ENCODE measurements at places on chromosomes 16 and 17.
A peak's percentile ranks its signal among the peaks of the same experiment; 100 is the strongest.

GRCh38 chr17:68646626-68647526 lies 45.7 kb upstream of the FAM20A start:
- no peak for DNase-seq

GRCh38 chr16:24516900-24517669 lies 22.3 kb upstream of the RBBP6 start:
- DNase-seq, result no peak

DNA sequence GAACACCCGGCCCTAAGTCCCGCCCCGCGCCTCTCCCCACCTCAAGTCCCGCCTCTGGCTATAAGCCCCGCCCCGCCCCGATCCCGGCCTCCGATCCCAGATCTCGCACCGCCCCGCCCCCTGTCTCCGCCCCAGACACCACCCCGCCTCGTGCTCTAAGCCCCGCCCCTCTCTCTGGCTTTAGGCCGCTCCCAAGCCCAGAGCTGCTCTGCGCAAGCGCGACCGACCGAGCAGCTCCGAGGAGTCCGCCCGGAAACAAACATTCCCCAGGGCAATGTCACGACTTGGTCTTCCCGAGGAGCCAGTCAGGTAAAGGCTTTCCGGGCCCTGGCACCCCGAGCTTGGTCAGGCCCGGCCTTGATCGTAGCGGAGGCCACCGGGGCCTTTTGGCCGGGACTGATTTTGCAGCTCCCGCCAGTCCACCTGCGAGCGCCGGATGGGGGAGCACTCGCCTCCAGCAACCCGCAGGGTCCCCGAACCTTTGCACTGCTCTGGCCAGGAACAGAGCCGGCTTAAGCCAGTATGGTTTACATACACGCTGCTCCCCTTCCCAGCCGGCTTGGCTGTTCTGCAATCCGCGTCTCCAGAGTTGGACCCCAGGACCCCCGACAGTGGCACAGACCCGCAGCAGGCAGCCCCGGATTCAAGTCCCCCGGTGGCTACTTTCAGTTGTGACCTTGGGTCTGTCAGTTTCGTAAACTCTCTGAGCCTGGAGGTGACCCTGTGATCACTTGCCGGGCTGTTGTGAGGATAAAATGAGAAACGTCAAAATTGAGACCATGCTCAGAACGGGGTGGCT lies at the start of gene NUDT7:
NUDT7 (plus strand) TSS at position 206 of the 799 bp plus-strand sequence; CDS start at position 275, 69 bp downstream.
- DNase-seq, result peak; percentile 89

GRCh38 chr16:86391984-86392383 lies 118.3 kb upstream of the FOXF1 start:
- no peak for DNase-seq

GRCh38 chr16:85136702-85137322 lies 24.5 kb upstream of the CIBAR2 start:
- DNase-seq, result no peak

GRCh38 chr17:50689956-50690886 lies 17.5 kb downstream of the ANKRD40 start:
- no peak for DNase-seq

- DNase-seq, result no peak
Observed at GRCh38 chr17:74750327-74751069, 2.1 kb downstream of the NHERF1 start.

- no peak for DNase-seq
Observed at GRCh38 chr16:30398661-30399434, 3.6 kb downstream of the ZNF48 start.

GRCh38 chr17:29138971-29139691 lies 41.1 kb downstream of the MYO18A start:
- DNase-seq, result no peak

DNA sequence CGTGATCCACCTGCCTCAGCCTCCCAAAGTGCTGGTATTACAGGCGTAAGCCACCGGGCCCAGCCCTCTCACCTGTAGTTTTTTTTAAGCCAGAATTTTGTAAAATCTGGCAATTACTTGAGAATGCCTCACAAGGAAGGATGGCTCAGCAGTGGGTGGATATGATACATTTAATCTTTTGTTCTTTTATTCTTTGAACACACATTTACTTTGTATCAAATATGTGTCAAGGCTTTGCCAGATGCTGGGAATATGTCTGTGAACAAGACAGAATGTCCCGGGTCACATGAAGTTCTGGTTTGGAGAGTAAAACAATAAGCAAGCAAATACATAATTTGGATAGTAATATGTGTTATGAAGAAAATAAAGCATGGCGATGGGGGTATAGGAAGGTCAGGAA lies 4.9 kb upstream of the COPS3 start:
- DNase-seq, result no peak

DNA sequence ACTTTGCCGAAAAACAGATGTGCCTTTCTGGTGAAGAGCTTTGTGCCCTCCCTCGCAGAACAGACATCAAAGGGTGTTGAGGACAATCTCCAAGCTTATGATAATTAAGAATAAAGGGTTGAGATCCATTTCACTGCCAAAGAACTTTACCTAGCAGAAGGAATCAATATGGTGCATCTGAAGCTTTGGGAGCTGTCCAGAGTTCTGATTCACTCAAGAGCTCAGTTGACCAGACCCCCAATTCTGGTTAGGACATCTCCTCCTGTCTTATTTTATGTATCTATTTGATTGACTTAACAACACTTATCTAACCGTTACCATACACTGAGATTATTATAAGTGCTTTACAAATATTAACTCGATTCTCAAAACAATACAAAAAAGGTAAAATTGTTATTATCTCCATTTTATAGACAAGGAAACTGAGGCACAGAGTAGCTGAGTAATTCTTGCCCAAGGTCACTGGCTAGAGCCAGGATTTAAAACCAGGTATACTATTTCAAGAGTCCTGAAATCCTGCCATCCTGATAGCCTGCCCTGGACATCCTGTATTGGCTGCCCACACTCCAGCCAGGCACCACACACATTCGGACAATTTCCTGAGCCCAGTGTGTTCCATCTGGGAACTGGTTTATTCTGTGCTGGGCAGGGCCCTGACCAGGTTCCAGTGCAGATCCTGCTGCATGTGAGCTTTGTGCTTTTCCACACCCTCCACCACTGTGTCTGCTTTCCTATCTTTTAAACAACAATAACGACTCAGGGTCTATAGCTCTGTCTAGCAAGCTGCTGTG lies 29.8 kb downstream of the PITPNM3 start:
- no peak for DNase-seq

DNA sequence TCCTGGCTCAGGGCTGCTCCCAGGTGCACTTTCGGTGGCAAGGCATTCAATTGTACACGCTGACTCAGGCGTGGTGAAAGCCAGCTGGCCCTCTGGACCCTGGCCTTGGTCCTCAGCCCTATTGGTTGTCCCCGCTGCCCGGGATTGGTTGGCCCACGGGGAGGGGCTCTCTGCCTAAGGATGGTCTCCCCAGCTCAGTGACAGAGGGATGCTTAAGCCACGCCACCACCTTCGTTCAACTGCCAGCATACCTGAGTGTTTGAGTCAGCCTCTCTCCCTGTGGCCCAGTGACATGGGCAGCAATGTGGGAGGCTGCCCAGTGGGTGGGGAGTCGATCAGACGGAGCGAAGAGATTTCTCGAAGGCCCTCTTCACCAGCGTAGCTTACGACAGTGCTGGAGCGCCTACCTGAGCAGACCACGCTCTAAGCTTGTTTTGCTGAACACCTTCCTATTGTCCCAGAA lies 30.3 kb downstream of the IRF8 start:
- no peak for DNase-seq

- no peak for DNase-seq
Observed at GRCh38 chr17:33469421-33469820, 176.3 kb upstream of the ASIC2 start.

GRCh38 chr17:75266316-75267152 lies 4.5 kb downstream of the MIF4GD start:
- no peak for DNase-seq

DNA sequence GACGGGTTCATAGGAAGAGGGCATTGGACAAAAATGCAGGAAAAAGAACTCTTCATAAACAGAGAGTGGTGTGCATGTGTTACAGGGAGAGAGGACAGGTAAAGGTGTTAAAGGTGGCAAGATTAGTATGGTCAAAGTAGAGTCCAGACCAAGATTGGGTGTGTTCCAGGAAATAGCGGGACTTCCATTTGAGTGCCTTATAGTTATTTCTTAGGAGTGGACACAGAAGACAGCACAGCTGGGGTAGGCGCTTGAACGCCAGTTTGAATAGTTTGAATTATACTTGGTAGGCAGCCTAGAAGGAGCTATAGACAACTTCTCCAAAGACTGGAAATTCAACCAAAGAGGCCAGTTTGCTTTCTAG lies 63.4 kb downstream of the MAP2K6 start:
- no peak for DNase-seq

DNA sequence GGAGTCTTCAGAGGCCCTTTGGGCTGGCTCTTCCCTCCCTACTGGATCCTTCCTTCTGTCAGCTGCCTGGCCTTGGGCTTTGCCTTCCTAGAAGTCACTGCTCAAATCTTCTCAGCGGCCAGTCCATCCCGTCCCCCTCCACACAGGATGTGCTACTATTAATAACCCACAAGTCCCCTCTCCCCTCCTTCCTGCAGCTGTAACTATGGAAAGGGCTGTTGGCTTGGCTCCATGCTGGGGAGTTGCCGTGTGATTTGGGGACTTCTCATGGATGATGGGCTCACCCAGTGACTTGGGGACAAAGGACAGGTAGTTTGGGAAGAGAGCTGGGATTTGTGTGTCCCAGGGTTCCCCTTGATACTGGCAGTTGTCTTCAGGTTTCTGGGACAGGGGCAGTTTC lies 19.4 kb downstream of the TMEM94 start:
- no peak for DNase-seq

- no peak for DNase-seq
Observed at GRCh38 chr17:81492202-81492601, 20.4 kb downstream of the ACTG1 start.

- no peak for DNase-seq
Observed at GRCh38 chr17:79114458-79115301, 40.1 kb downstream of the ENGASE start.

GRCh38 chr17:36184023-36184765 lies 7.8 kb upstream of the TBC1D3B start:
- no peak for DNase-seq

DNA sequence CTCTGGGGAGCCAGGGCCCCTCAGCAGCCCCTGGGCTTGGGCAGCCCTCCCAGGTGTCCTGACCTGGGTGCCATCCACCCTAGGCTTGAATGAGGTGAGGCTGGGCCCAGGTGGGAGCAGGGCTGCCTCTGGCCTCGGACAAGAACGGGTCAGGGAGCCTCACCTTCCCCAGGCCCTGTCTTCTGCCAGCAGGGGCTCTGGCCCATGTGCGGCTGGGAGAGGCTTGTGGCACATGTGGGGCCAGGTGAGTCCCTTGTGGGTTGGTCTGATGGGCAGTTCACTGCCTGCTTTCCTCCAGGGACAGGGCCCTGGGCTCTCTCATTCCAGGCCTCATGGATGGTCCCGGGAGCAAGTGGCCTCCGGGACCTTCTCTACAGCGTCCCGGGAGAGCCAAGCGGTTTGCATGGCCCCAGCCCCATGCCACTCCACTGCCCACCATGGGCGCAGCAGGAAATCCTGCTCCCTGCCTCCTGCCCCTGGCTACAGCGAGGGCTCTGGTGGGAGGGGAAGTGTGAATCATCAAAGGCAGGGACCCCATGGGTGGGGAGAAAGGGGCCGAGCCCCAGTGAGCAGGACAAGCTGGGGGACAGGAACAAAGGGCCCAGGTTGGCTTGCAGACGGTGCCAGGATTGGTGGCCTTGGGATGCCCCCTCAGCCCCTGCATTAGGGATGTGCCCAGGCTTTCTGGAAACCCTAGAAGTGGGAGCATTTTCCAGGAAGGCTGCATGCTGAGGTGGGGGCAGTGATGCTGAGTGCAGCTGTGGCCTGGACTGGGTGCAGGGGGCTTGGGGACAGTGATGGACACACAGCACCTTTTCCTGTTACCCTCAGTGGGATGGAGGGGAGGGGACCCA lies 12.2 kb downstream of the VASN start:
- no peak for DNase-seq

- no peak for DNase-seq
Observed at GRCh38 chr17:33874617-33875060, 380.4 kb upstream of the CCL2 start.

- DNase-seq, result no peak
Observed at GRCh38 chr16:22625967-22626366, 115.3 kb downstream of the NPIPB5 start.

DNA sequence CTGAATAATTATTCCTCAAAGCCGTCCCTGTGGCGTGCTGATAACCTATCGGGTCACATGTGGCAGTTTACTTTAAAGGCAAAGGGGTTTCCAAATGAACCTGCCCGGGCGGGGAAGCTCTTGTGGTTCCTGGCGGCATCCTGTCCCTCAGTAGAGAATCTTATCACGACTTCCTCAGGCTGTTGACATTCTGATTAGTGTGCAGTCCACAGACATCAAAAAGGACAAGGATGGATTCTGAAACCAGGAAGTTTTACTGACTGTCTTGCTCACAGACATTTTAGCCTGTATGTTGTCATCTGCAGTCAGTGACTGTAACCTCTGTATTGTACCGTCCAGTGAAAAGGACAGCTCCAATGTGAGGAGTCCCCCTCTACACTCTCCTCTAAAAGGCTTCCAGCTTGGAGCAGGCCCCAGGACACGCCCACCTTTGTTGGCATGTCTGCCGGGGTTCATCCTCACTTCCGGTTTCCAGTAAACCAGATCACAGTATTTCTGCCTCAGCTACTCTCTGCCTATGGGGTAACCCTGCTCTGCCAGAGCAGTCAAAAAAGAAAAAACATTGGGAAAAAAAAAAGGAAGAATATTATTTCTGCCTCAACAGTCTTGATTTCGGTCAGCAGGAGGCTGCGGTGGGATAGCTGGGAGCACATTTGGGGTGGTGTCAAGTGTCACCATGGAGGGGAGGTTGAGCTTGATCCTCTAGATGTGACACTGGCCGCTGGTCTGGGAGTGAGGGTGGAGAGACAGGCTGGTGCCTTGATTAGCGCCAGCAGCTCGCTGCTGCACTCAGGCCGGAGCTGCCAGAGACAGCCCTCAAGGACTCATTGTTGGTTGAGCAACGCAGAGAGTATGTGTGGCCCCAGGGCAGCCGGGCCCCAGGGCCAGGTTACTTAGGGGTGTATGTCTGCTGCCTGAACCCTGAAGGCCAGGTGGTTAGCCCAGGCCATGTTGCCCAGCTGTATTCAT lies 89.0 kb upstream of the DNAH17 start:
- DNase-seq, result no peak

GRCh38 chr17:59292174-59292523 lies 39.3 kb upstream of the YPEL2 start:
- no peak for DNase-seq
